Effector CD8-positive, alpha-beta T cell (primary cell): ENCODE measurements at places on chromosomes 12 and 14.

- no peak for DNase-seq
Measured at GRCh38 chr14:101554991-101555668, 6.2 kb upstream of the DIO3 start.

- no peak for DNase-seq
Measured at GRCh38 chr14:70188322-70188658, 461 bp downstream of the SLC8A3 start.

GRCh38 chr12:13576935-13577500 is 380.5 kb downstream of the EMP1 start:
- no peak for DNase-seq

GRCh38 chr14:77616133-77616453 is 344 bp downstream of the SPTLC2 start:
- DNase-seq: no peak

GRCh38 chr14:61673305-61673704 is 22.0 kb upstream of the HIF1A start:
- no peak for DNase-seq

DNA sequence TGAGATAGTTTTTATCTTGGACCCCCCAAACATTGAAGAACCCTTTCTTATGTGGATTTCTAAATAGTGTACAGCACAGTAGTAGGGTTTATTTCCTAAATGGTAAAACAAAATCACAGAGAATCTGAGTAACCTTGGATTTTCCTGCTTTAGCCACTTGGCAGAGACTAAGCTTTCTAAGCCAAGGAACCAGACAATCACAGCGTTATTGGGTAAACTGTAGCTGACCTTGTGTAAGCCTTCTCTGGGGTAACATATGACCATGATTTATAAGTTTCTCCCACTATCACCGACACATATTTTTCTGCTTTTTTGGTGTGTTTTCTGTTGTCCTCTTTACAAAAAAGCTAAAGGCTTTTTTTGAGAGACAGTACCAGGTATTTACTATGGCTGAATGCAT is 136.3 kb upstream of the PZP start:
- DNase-seq: no peak

- DNase-seq: no peak
Measured at GRCh38 chr12:57737467-57738460, 778 bp downstream of the AGAP2 start.

- no peak for DNase-seq
Measured at GRCh38 chr12:103442822-103443221, 52.9 kb downstream of the C12orf42 start.

- DNase-seq: no peak
Measured at GRCh38 chr12:123151457-123152454, 866 bp upstream of the PITPNM2 start.

- no peak for DNase-seq
Measured at GRCh38 chr14:105925615-105926372, 399.4 kb downstream of the TMEM121 start.

GRCh38 chr14:93970965-93971634 is 5.3 kb downstream of the ASB2 start:
- no peak for DNase-seq

DNA sequence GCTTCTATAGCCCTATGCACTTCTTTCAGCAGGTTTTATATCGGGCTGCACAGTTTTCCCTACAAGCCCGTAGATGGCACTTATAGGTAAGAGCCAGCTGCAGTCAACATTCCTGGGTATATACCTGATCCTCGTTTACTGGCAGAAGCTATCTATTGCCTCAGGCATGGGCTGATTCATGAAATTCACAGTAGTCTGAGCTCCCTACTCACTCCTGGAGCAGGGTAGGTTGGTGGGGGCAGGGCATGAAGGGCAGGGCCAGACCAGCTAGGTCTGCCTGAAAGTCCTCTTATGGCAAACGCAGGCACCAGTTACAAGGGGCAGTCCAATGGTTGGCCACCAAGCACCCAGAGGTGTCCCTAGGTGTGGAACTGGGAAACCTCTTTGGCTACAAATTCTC is 345.8 kb downstream of the RPS29 start:
- DNase-seq: no peak

- no peak for DNase-seq
Measured at GRCh38 chr12:61891632-61892031, 368.6 kb upstream of the USP15 start.

DNA sequence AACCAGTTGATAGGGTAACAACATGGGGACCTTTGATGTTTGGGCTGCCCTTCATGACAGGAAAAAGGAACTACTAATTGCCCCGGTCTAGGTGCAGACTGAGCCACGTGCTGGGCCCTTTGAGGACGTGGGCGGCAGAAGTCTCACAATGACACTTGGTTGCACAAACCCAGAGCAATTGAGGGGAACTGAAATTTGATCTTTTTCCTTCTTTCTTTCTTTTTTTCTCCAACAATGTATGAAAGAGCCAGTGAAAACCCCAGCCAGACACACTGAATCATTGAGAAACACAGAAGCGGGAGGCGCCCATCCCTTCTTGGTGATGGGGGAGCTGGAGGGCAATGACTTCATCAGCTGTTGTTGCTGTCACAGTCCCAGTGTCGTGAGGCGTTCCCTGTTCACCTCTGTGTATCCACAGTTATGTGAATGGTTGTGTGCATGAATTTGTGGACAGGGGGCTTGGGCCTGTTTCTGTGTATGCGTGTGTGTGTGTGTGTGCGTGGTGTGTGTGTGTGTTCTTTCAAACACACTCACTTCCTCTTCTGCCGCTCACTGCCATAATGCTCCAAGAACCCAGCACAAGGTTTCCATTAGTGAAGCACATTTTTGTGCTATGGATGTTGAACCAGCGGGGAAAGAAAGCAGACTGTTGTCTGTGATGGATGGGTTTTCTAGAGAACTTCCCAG is 137.5 kb upstream of the CCND2 start:
- DNase-seq: no peak

DNA sequence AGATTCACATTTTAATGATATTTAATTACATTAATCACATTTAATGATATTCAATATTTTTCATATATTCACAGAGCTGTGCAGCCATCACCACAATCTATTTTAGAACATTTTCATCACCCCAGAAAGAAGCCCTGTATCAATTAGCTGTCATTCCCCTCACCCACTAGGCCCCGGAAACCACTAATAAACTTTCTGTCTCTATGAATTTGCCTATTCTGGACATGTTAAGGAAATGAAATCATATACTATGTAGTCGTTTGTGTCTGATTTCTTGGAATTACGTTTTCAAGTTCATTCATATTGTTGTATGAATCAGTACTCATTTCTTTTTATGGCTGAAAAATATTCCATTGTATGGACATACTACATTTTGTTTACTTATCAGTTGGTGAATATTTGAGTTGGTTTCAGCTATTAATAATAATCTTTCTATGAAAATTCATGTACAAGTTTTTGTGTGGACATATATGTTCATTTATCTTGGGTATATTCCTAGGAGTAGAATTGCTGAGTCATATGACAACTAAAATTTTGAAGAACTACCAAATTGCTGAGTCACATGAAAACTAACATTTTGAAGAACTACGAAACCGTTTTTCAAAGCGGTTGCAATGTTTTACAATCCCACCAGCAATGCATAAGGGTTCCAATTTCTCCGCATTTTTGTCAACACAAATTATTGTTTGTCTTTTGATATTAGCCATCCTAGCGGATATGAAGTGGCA is 11.7 kb upstream of the OTOGL start:
- no peak for DNase-seq

DNA sequence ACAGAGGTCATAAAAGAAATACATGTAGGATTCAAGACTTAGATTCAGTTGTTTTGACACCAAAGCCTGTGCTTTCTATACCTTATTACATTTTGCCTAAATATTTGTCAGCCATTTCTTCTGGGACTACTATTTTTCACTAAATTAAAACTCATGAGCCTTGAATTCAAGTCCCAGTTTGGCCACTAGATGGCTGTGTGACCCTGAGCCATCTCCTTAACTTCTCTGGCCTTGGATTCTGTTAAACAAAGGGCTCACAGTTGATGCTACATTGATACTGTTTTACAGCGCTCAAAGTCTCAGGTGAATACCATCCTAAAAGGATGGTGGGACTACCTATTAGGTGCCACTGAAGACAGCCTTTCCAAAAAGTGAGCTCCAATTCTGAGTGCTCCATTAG is 39.6 kb upstream of the CCDC198 start:
- DNase-seq: no peak

GRCh38 chr12:82527165-82527780 is 159.4 kb upstream of the TMTC2 start:
- no peak for DNase-seq

DNA sequence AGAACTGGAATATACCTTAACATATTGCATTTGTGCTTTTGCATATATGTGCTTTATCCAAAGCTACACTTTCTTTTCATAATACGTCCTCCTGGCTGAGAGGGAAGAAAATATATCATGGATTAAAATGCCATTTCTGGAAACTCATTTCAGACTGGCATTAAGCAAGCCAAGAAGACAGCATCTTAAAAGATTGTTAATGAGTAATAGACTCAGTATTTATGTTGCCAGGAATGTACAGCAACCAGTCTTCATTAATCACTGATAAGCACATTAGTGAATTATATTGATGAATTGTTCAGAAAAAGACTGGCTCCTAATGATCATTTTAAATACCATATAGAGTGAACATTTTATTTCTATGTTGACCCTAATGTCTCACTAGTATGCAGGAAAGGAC is 134.9 kb upstream of the IFNG-AS1 start:
- no peak for DNase-seq

DNA sequence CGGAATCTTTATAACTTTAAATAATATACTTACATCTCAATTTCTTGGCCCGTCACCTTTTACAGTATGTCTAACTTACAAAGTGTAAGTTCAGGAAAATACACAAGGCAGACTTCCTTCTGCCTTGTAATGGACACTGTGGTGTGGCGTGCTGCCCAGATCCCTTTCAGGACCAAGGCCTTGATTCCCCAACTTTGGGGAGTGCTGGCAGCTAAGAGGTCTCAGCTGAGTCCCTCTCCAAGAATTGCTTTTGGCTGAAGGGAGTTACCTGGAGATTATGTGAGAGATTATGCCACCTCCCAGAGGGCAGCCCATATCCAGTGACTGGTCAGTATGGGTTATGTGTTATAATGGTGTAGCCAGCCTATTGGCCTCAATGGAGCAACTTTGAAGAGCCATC is 21.2 kb upstream of the BATF start:
- DNase-seq: no peak

- DNase-seq: no peak
Measured at GRCh38 chr12:67080637-67081036, 188.5 kb upstream of the CAND1 start.

DNA sequence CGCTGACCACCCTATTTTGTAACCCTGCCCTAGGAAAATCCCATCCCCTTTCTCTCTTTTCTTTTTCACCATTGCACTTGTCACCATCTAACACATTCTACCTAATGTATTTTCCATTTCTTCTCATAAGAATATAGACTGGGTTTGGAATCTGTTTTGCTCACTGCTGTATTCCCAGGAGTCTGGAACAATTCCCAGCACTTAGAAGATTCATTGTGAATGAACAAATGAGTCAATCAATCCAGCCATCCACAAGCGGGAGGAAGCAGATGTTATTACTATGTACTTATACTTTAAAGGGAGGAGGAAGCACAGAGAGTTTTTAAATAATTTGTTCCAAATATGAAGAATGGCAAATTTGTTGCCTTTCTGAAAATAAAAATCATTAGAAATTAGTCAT is 142.1 kb downstream of the KIF21A start:
- DNase-seq: no peak

DNA sequence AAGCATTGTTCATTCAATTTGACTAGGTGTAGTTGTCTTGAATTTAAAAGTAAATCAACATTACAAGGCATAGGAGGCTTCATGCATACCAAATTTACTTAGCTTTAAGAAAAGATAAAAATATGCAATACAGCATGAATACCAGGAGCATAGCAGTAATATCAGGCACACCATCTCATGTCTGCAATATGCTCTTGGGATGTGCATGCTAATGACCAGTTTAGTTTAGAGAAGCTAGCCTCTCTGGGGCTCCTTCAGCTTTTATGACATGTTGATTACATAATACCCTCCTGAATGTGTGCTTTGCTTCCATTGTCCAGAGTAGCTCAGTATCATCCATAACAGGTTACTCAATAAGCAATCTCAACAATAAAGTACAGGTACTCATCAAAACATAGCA is 497.2 kb downstream of the FLRT2 start:
- no peak for DNase-seq

DNA sequence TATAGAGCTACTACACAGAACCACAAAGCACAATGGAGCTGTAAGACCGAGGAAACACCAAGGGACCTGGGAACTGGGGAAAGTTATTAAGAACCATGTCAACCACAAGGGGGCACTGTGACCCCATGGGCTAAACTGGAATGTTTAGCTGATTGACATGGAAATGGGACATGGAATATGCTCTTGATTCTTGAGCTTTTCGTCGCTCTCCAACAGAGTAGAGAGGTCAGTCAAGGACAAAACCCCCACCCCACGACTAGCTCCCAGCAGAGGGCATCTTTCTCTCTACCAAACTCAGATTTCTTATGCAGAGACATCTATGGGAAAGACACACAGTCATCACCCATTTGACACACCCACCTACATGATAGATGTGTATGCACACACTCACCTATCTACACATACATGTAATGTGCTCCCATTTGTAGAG is 10.1 kb downstream of the NDRG2 start:
- DNase-seq: peak; percentile 77

GRCh38 chr14:64119980-64120379 is 174.2 kb downstream of the ESR2 start:
- DNase-seq: no peak

GRCh38 chr12:93862424-93862823 is 185.2 kb downstream of the CRADD start:
- DNase-seq: no peak

DNA sequence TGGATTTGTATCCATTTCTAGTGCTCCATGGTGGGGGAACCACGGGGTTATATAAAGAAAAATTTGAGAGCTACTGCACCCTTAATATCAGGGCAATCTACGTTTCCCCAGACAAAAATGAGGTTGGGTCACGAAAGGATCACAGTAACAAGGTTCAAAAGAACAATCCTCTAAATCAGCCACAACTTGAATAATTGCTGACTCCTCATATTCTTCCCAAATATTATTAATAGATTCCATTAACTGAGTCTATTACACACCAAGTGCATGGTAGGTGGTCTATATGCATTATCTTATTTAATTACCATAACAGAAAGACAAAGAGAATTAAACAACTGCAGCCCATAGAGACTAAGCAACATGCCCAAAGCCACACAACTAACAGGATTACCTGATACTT is 438.2 kb downstream of the ETNK1 start:
- DNase-seq: no peak
